ENCODE measurements at places on chromosomes 7 and 10. TPM values are rescaled to one million over a fixed set of nuclear protein-coding genes. Genes with fewer than 3 reads are reported as not detected.

DNA sequence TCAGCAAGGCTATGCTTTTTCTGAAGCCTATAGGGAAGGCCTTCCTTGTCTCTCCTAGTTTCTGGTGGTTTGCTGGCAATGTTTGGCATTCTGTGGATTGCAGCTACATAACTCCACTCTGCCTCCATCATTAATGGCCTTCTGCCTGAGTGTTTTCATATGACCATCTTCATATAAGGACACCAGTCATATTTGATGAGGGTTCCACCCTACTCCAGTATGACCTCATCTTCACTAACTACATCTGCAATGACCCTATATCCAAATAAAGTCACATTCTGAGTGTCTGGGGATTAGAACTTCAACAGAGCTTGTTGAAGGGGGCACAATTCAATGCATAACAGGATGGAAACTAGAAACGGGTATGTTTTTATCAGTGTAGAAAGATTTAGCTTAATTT is 22.1 kb downstream of the CAV1 start:
- peaks cover 76% of the 10 kb centered on the region for H3K36me3 ChIP-seq
- peak overlapping the region; percentile 53 for H3K4me3 ChIP-seq
- peaks cover 8% of the 10 kb centered on the region for H3K27me3 ChIP-seq
- peak overlapping the region; percentile 80 for H3K27ac ChIP-seq

DNA sequence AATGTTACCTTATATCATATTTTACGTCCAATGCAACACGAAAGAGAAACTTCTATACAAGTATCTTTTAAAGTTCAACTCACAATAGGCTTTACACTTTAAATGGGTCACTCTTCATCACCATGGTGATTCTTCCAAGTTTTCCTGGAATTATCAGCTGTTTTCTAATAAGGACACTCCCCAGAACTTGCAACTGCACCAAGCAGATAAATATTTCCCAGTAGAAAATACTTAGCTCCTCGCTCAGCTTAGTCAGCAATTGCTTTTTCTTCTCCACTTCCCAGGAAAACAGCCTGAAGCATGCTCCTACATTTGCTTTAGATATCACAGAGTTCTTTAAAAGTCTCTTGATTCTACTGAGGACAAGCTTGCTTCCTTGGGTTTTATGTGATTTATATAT is 25.7 kb upstream of the ADD3 start:
- H3K36me3 ChIP-seq, result peaks cover 6% of the 10 kb centered on the region
- DNase-seq, result no peak
- peak overlapping the region; percentile 45 for H3K4me3 ChIP-seq

GRCh38 chr7:117993377-117994003 is 120.2 kb upstream of the CTTNBP2 start:
- DNase-seq, result no peak
- no peaks in the 10 kb centered on the region for H3K36me3 ChIP-seq
- H3K27me3 ChIP-seq, result no peaks in the 10 kb centered on the region
- no peaks in the 10 kb centered on the region for H3K4me1 ChIP-seq
- H3K4me3 ChIP-seq, result no peak overlapping the region
- no peak overlapping the region for H3K27ac ChIP-seq

The CUEDC2 gene
- total RNA-seq, result 62.6 TPM

The GJC3 gene
- total RNA-seq, result not detected

The CTAGE6 gene
- total RNA-seq, result not detected

The MYO1G gene
- not detected for total RNA-seq
